ENCODE measurements at places on chromosomes 13 and 19. TPM values are rescaled to one million over a fixed set of nuclear protein-coding genes. Genes with fewer than 3 reads are reported as not detected.

TUBA3C gene
- total RNA-seq = not detected

OLFM4 gene
- total RNA-seq = 4.1 TPM

ITPKC gene
- 19.2 TPM for total RNA-seq

ANKLE1 gene
- total RNA-seq = 0.55 TPM

IL27RA gene
- total RNA-seq = 3.2 TPM

TJP3 gene
- 5.3 TPM for total RNA-seq

WDR87 gene
- total RNA-seq = not detected

B3GNT3 gene
- total RNA-seq = 1.2 TPM

ZNF729 gene
- total RNA-seq = 0.16 TPM

FPR1 gene
- total RNA-seq = 1.5 TPM

RHPN2 gene
- 52.2 TPM for total RNA-seq

ZNF575 gene
- total RNA-seq = 1.0 TPM

LYPD3 gene
- total RNA-seq = 2.9 TPM

PLIN5 gene
- 1.8 TPM for total RNA-seq

KCTD15 gene
- total RNA-seq = 144 TPM

ZNF112 gene
- total RNA-seq = 24.4 TPM
